Hypothalamus (tissue), 51 donors: ENCODE measurements at places on chromosomes 16 and 17.

GRCh38 chr16:1580956-1581355 is 30.9 kb downstream of the IFT140 start:
- no peak for DNase-seq

DNA sequence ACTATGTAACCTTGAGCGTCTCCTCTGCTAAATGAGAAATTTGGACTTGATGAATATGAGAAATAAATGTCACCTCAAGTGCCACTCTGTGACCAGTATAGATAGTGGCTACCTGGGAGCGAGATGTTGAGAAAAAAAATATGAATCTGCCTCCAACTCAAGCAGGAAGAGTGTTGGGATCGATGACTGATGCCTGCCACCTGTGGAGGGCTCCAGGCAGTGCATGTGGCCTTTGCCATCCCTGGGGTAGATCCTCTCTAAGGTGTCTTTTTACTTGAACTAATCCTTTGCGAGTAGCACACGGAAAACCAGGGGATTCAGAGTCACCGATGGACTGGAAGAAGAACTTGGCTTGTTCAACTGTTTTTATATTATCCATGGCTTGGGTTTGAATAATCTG is 9.4 kb downstream of the CCDC182 start:
- no peak for DNase-seq

GRCh38 chr16:64276646-64277045 is 845.2 kb downstream of the CDH11 start:
- no peak for DNase-seq

GRCh38 chr17:42918902-42919521 is 18.4 kb downstream of the G6PC1 start:
- DNase-seq: no peak

DNA sequence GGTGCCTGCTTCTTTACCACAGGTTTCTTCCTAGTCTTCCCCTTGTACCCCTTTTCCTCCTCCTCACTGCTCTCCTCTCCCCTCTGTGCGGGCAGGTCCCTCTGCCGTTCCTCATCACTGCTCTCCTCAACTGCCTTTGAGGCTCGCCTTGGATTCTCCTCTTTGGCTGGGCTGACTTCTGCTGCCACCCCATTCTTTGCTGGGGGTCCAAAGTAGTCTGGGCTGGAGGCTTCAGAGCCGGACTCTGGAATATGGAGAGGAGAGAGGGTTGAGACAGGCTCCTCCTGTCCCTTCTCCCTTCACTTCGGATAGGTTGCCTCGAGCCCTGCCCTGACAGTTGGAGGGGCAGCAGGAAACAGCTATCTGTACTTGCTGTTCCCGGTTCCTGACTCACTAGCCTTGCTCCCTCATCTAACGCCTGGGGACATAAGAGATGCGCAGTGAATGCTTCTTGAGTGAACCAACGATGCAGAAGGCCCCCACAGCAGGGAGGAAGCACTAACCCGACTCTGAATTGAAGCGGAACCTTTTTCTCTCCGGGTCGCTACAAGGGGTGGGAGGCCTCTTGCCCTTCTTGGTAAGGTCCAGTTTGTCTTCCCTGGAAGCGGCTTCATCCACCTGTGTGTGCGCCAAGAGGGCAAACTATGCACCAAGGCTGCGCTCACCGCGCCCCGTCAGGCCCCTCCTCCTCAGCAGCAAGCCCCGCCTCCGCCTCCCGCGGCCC is 655 bp downstream of the HIRIP3 start:
- DNase-seq: no peak

GRCh38 chr17:45784741-45785479 is 790 bp downstream of the CRHR1 start:
- no peak for DNase-seq

DNA sequence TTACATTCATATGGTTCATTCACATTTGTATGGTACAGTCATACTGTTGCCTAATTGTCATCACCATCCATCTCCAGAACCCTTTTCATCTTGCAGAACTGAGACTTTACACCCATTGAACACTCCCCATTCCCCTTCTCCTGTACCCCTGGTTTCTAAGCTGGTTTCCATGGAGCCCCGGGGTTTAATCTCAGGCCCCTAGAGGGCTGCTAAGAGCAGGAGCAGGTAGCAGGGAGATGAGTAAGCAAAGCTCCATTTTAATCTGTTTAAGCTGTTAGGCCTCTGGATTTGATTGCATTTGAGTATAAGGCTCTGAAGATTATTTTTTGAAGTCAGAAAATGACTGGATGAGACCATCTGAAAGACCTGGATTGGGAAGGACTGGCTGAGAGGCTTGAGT is 68.5 kb upstream of the RPL38 start:
- DNase-seq: no peak

DNA sequence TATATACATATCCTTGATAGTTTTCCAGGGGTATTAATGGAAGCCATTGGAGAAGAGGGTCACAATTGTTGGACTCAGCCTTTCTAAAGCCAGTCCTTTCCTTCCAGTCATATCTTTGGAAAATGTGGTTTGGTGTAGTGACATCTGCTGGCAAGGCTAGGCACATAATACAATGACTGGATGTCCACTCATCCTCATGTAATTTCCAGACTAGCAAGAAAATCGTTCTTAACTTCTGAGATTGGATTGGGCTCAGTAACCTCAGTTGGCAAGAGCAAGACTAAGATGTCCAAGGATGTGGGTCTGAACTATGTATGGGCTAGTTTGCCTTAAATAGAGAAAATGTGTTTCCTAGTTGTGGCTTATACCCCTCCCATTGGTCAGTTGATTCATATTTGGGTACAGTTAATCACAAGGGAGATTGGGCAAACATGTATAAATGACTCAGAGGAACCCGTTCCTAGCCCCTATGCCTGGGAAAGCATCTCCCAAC is 8.7 kb upstream of the KAT7 start:
- DNase-seq: no peak

DNA sequence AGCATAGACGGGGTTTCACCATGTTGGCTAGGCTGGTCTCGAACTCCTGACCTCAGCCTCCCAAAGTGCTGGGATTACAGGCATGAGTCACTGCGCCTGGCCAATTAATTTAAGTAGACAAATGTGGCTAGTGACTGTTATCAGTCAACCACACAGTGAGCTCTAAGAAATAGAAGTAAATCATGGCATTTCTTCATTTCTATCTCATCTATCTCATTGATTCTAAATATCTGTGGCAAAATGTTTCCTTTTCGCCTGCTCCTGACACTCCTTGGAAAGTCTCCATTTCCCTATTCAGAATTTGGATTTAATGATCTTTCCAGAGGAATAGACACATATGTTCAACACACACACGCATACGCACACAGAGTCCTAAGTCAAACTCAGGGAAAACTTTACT is 81.3 kb downstream of the HIC1 start:
- no peak for DNase-seq

GRCh38 chr17:75844530-75845057 is 390 bp upstream of the UNC13D start:
- no peak for DNase-seq

GRCh38 chr17:4234401-4234800 is 29.4 kb downstream of the ANKFY1 start:
- no peak for DNase-seq

- no peak for DNase-seq
These were observed 16.9 kb downstream of the MYO1D start for GRCh38 chr17:32859857-32860525.

DNA sequence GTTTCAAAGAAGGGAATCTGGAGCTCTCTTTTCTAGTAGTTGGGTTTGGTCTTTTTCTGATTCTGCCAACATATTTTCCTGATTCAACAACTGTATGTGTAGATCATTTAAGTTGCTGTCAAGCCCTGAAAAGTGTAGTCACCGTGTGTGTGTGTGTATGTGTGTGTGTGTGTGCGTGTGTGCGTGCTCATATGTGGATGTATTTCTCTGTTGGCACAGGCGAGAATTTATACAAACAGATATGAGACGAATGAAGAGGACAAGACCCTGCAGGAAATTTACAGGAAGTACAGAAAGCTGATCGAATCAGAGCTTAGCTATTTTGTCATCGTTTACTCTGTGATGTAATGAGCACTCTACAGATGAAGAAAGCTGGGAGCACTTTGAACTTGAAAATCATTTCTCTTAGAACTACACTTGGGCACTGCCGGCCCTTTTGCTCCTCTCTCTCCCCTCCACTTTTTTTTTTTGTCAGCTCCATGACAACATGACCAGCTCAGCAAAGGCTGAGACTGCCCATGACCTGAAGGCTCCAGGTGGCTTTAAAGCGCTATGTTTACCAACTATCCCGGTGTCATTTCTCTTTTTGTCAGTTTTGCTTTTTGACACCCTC is 11.2 kb downstream of the FBXO39 start:
- DNase-seq: no peak

DNA sequence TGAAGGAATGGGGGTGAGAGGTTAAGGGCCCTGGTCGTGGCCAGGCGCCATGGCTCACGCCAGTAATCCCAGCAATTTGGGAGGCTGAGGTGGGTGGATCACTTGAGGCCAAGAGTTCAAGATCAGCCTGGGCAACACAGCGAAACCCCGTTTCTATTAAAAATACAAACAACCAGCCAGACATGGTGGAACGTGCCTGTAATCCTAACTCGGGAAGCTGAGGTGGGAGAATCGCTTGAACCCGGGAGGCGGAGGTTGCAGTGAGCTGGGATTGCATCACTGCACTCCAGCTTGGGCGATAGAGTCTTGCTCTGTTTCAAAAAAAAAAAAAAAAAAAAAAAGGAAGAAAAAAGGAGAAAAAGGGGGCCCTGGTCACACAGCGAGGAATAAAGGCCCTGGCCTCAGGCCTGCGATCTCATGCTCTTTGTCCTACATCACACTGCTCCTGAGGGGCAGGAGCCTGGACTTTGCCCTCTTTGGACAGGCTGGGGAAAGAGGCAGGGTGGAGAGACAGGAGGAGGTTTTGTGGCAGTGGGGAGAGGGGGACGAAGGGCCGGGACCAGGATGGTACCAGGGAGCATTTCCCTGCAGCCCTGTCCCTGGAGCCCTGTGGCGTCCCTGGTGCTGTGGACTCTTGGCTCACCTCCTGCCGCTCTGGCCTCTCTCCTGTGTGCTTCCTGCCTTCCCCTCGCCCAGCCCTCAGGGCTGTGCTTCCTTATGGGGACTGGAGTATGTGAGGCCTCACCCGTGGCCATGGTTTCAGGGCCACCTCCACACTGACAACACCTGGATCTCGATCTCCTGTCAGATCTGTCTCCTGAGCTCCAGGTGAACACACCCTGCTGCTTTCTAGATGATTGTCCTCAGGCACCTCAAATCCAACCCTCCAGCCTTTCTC is 19.7 kb upstream of the SLC25A19 start:
- DNase-seq: no peak

DNA sequence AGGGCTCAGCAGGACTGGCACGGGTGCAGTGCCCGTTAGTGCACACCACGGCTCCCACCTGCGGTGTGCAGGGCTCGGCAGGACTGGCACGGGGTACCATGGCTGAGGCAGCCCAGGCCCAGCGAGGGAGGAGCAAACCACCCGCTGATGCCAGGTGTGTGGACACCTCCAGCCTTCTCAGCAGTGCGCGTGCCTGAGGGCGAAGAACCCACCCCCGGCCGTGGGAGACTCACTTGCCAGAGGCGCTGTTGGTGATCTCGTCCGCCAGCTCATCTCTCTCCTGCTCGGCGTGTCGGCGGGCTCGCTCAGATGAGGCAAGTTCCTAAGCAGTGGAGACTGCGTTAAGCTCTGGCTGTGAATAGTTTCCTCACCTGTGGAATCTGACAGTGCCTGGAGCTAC is 45.4 kb downstream of the NDEL1 start:
- DNase-seq: no peak

- DNase-seq: no peak
These were observed 1.4 kb upstream of the SPG7 start for GRCh38 chr16:89506791-89507191.

GRCh38 chr17:48579760-48580554 is 1.8 kb upstream of the HOXB4 start:
- no peak for DNase-seq

DNA sequence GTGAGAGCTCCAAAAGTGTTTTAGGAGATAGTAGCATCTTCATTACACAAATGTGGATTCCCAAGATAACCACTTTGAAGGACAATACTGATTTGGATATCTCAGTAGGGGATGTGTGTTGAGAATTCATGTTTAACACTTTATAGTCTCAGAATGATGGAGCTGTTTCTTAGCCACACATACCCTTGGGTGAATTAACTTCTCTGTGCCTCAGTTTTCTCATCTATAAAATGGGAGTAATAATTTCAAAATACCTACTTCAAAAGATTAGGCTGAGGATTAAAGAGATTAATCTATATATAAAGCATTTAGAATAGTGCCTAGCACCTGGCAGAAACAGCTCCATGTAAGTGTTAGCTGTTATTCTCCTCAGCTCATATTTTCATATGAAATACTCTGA is 19.0 kb downstream of the LPCAT2 start:
- DNase-seq: no peak

- DNase-seq: no peak
These were observed 14.3 kb upstream of the NUBP1 start for GRCh38 chr16:10729104-10730048.

- no peak for DNase-seq
These were observed 147.8 kb downstream of the IRF8 start for GRCh38 chr16:86046667-86047270.

DNA sequence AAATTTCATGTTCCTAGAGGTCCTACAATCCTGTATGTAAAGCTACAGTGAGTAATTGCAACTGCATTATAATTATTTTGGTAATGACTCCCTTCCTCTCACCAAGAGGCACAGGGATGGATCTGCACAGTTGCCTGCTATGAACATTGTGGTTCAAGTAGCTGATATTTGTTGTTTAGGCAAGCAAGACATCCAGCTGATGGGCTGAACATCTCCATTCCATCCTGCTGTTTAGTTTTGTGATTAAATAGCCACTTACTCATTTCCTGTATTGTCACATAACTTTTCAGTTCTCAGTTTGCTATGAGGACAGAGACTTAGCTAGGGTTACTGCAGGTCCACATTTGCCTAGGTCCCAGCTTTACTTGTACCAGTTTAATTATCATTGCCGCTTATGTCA is 181.2 kb upstream of the TBX2 start:
- no peak for DNase-seq

DNA sequence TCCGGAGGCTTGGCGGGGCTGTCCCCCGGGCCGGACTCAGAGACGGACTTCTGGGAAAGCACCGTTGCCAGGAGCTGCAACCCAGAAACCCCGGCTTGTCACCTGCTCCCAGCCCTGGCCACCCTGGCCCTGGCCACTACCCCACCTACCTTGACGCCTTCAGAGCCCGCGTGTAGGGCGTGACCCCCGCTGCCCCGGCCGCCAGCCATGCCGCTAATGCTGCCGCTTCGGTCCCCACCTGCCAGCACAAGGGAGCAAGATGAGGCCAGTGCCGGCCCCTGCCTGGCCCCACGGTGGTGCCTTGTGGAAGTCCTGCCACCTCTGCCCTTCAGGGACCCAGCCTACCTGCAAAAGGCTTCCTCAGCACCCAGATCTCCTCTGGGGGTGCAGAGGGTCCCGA is 11.4 kb downstream of the CASKIN1 start:
- DNase-seq: no peak

- no peak for DNase-seq
These were observed 21.9 kb upstream of the LRRC75A start for GRCh38 chr17:16513873-16514272.
